A549 treated with dexamethasone at 1 μM for 4 hours (cell line): ENCODE measurements at places on chromosomes 5 and 9. TPM values are rescaled to one million over a fixed set of nuclear protein-coding genes. Genes with fewer than 3 reads are reported as not detected.

CDC20B gene
- 0.06 to 0.09 TPM (median 0.08 TPM) in 5 replicates for total RNA-seq

PCDHA9 gene
- 0.01 TPM in 1 of 5 replicates, not detected in the others for total RNA-seq

FBP2 gene
- 0.09 TPM in 1 of 5 replicates, not detected in the others for total RNA-seq

ASS1 gene
- total RNA-seq: 18.7 to 22.4 TPM (median 20.7 TPM) in 5 replicates

GABRA1 gene
- total RNA-seq: not detected in 5 replicates

LMBRD2 gene
- 1.0 to 1.9 TPM (median 1.5 TPM) in 5 replicates for total RNA-seq

CDKN2B-AS1 gene
- total RNA-seq: not detected in 5 replicates

GRHPR gene
- 145 to 189 TPM (median 178 TPM) in 5 replicates for total RNA-seq

CHSY3 gene
- total RNA-seq: 0.05 to 0.36 TPM (median 0.10 TPM) in 5 replicates

CAVIN4 gene
- total RNA-seq: 0.26 to 0.47 TPM (median 0.39 TPM) in 5 replicates

ZNF454 gene
- total RNA-seq: not detected in 5 replicates

LECT2 gene
- not detected in 5 replicates for total RNA-seq

HMCN2 gene
- 0.02 to 0.12 TPM (median 0.02 TPM) in 5 replicates for total RNA-seq

MARCOL gene
- total RNA-seq: not detected in 5 replicates

IFNE gene
- 0.49 to 0.83 TPM (median 0.73 TPM) in 5 replicates for total RNA-seq

CCNJL gene
- 9.2 to 14.0 TPM (median 12.1 TPM) in 5 replicates for total RNA-seq

HMGCS1 gene
- 50.8 to 68.9 TPM (median 57.8 TPM) in 5 replicates for total RNA-seq

ARL14EPL gene
- total RNA-seq: 0.06 to 0.22 TPM (median 0.15 TPM) in 5 replicates

PLAC8L1 gene
- total RNA-seq: 0.21 to 0.38 TPM (median 0.27 TPM) in 3 of 5 replicates, not detected in the others

C9orf153 gene
- total RNA-seq: 0.07 to 0.25 TPM (median 0.12 TPM) in 5 replicates

N4BP3 gene
- 0.74 to 0.95 TPM (median 0.87 TPM) in 5 replicates for total RNA-seq

SLC46A2 gene
- total RNA-seq: not detected in 5 replicates

NIPBL gene
- 13.0 to 18.9 TPM (median 14.9 TPM) in 5 replicates for total RNA-seq

PCSK1 gene
- total RNA-seq: 0.12 to 0.31 TPM (median 0.24 TPM) in 5 replicates

IL13 gene
- total RNA-seq: 0.07 TPM in 1 of 5 replicates, not detected in the others

TRIM36 gene
- total RNA-seq: 2.0 to 2.5 TPM (median 2.1 TPM) in 5 replicates

MLANA gene
- total RNA-seq: not detected in 5 replicates

CCNI2 gene
- total RNA-seq: 0.06 to 0.12 TPM (median 0.08 TPM) in 5 replicates

CCL27 gene
- 0.13 TPM in 2 of 5 replicates, not detected in the others for total RNA-seq

SLCO4C1 gene
- total RNA-seq: 0.02 TPM in 1 of 5 replicates, not detected in the others

FUT7 gene
- total RNA-seq: 0.04 to 0.10 TPM (median 0.05 TPM) in 4 of 5 replicates, not detected in the other

KCNN2 gene
- total RNA-seq: 0.09 to 0.16 TPM (median 0.12 TPM) in 5 replicates

KCNIP1 gene
- not detected in 5 replicates for total RNA-seq

GNA14 gene
- total RNA-seq: 0.09 TPM in 1 of 5 replicates, not detected in the others

BARHL1 gene
- not detected in 5 replicates for total RNA-seq

IL9 gene
- not detected in 5 replicates for total RNA-seq

HARS1 gene
- total RNA-seq: 75.3 to 80.9 TPM (median 78.3 TPM) in 5 replicates

TEK gene
- total RNA-seq: 0.13 to 0.25 TPM (median 0.18 TPM) in 5 replicates
